ENCODE measurements at places on chromosomes 4 and X. TPM values are rescaled to one million over a fixed set of nuclear protein-coding genes. Genes with fewer than 3 reads are reported as not detected.

The LAP3 gene
- total RNA-seq: 142 TPM

The CLDN22 gene
- total RNA-seq: not detected

The RASL11B gene
- total RNA-seq: 0.10 TPM

The PAGE2 gene
- not detected for total RNA-seq

The LIMCH1 gene
- total RNA-seq: not detected

The LPAR4 gene
- total RNA-seq: not detected

The NMU gene
- total RNA-seq: 0.87 TPM

The CFAP299 gene
- total RNA-seq: not detected

The SPACA5 gene
- 0.32 TPM for total RNA-seq
